ENCODE measurements at places on chromosomes 1 and 21. TPM values are rescaled to one million over a fixed set of nuclear protein-coding genes. Genes with fewer than 3 reads are reported as not detected.

GBP5 gene
- 0.93 TPM for total RNA-seq

CHI3L2 gene
- not detected for total RNA-seq

FMO4 gene
- total RNA-seq: 5.7 TPM

KLF18 gene
- total RNA-seq: not detected

CFHR4 gene
- not detected for total RNA-seq

SYPL2 gene
- 5.3 TPM for total RNA-seq

TAL1 gene
- total RNA-seq: 4.2 TPM

CDA gene
- not detected for total RNA-seq

DMRTA2 gene
- total RNA-seq: 3.1 TPM

SH2D2A gene
- 0.27 TPM for total RNA-seq

CLDN19 gene
- total RNA-seq: 8.6 TPM

CD46 gene
- total RNA-seq: 164 TPM

AGTRAP gene
- total RNA-seq: 22.7 TPM

B3GALT6 gene
- total RNA-seq: 18.1 TPM

PRKAA2 gene
- 32.7 TPM for total RNA-seq

HLX gene
- total RNA-seq: 6.2 TPM

All from camera-type eye (tissue), 1 donor.